ENCODE measurements at places on chromosomes 1 and 21.

DNA sequence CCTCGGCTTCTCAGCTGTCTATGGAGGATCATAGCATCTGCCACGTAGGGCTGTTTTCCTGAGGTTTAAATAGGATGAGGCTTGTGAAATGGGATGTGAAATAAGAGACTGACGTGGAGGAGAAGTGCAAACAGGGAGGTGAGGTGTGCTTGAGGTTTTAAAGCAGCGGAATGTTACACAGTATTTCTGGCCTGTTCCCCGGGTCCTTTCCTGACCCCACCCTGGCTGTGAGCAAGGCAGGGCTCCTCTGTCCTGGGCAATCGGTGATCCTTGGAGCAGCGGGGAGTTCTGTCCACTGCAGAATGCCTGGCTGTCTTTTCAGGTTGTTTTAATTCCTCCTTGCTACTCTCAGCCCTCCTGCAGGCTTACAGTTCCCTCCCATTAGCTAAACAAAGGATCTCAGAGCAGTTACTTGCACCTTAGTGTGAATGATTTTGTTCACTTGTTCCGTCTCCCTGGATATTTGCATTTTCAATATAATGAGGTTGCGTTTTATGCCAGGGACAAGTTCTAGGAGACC lies 38.6 kb downstream of the LHX4 start:
- DNase-seq: no peak

GRCh38 chr1:16904560-16905109 lies 8.9 kb downstream of the RNU1-2 start:
- DNase-seq: peak; percentile 96

DNA sequence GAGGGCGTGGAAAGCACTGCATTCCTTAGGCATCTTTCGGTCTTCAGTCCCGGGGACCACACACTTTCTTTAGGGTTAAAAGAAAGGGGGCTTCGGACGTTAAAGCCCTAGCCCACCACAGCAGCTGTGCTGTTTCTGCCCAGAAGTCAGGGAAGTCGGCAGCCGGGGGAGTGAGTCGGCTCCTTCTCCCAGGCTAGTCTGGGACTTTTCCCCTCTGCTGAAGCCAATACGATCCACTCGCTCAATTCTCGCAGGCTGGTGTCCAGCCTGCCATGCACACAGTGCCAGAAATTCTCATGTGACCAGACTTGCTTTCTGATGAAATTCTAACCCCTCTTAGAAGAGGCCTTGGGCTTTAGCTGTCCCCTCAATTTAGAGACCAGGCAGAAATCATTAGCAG lies 67.7 kb downstream of the BCAR3 start:
- DNase-seq: no peak

- no peak for DNase-seq
These were observed 62.3 kb upstream of the ANGPTL1 start for GRCh38 chr1:178933105-178933561.

DNA sequence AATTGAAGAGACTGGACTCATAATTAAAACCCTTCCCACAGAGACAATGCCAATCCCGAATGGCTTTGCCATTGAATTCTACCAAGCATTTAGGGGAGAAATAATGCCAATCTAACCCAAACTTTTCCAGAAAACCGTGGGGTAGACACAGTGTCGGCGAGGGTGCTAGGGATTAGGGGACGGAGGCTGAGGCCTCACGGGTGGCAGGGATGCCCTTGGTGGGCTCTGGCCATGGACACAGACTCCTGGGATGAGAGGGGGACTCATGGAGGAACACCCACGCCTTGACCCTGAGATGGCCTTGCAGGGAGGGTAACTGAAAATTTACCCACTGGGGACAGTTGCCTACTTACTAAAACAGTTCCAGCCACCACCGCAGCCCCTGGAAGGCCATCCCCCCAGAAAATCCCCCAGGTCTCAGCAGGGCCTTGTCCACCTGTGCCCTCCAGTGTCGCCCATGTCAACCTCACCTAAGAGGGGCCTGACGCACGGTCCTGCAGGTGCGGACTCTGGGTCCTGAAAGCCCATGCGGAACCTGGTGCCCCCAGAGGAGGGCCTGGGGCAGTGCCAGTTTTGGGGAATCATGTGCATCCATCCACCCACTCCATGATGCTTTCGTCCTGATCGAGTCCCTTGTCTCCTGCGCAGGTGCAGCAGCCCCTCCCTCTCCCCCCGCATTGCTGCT lies 1.9 kb downstream of the KRTAP10-5 start:
- DNase-seq: no peak

- no peak for DNase-seq
These were observed 21.1 kb downstream of the SMAP2 start for GRCh38 chr1:40394491-40395172.

DNA sequence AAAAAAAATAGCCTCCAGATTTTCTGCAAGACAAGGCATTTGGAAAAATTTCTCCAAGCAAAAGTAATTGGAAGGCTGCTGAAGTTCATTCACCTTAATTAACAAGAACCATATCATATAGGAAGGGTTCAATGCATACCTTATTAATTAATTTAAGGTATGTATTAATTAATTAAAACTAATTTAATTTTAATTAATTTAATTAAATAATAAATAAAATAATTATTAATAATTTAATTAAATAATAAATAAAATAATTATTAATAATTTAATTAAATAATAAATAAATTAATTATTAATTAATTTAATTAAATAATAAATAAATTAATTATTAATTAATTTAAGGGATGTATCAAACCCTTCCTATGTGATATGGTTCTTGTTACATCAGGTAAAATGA lies 7.9 kb downstream of the OR2L13 start:
- DNase-seq: no peak

GRCh38 chr1:31939484-31940329 lies 1.5 kb upstream of the PTP4A2 start:
- DNase-seq: peak; percentile 34

- DNase-seq: no peak
These were observed 508.6 kb downstream of the PTPRU start for GRCh38 chr1:29744684-29745490.

- DNase-seq: no peak
These were observed 25.5 kb upstream of the CCSAP start for GRCh38 chr1:229368347-229368746.

DNA sequence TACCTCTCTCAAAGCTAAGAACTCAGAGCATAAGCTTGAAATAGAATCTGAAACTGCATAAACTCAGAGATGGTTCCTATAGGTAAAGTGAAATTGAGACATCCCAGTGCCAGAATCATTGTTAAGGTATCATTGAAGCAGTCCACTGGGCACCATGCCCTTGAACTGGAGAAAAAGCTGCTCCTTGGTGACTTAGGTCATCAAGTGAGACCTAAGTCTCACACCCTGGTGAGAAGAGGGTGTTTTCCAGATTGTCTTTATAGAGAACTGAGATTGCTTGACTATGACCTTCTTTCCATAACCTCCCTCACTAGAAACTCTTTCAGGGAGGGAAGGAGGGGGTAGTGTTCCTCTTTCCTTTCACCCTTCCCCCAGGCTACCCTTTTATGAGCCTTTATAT lies 9.4 kb upstream of the ATP6V1G3 start:
- no peak for DNase-seq

- DNase-seq: no peak
These were observed 484.3 kb downstream of the LMO4 start for GRCh38 chr1:87812871-87813577.

DNA sequence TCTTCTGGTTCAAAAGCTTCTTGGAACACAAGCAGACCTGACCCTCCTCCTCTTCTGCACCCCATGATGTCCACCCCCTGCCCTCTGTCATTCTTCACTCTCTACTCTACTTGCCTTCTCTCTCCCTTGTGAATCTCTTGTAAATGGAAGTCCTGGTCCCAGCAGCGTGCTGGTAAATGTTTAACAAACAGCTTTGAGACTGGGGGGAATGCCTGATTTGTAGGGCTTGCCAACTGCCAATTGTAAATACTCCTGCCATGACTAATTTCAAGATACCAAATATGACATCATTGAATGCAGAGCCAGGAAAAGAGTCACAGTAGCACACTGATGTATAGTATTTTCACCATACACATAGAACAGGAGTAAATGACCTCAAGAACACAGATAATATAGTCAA lies 40.9 kb upstream of the LRRN2 start:
- no peak for DNase-seq

DNA sequence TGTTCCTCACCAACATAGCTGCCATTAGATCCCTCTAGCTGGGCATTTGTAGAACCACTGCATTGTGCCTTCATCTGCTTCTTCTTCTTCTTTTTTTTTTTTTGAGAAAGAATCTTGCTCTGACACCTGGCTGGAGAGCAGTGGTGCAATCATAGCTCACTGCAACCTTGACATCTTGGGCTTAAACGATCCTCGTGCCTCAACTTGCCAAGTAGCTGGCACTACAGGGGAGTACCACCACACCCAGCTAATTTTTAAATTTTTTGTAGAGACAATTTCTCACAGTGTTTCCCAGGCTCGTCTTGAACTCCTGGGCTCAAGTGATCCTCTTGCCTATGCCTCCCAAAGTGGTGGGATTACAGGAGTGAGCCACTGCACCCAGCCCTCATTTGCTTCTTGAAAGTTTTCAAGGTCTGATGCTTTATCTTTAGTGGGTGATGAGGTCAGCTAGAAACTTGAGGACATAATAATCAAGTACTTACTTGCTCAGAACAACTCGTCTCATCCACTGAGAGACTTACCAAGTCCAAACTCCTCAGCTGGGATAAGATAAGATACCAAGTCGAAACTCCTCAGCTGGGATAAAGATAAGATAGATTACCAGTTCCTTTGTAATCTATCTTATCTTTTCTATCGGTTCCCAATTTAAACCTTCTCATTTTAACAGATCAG lies 71.5 kb downstream of the MACF1 start:
- DNase-seq: no peak

DNA sequence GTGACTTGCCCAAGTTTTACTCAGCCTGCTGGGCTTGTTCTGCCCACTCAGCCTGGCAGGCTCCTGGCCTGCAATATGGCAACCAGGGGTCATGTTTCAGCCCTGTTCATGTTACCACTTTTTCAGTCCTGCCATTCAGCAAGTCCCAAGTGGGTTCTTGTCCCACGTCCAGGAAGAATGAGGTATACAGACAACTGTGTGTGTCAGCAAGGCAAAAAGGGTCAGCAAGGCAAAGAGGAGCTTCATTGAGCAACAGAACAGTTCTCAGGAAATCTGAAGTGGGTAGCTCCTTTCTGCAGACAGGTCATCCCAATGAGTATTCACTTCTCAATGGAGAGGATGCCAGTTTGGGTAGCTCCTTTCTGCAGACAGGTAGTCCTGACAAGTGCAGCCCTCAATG lies 1233.3 kb upstream of the B3GALT2 start:
- DNase-seq: no peak

DNA sequence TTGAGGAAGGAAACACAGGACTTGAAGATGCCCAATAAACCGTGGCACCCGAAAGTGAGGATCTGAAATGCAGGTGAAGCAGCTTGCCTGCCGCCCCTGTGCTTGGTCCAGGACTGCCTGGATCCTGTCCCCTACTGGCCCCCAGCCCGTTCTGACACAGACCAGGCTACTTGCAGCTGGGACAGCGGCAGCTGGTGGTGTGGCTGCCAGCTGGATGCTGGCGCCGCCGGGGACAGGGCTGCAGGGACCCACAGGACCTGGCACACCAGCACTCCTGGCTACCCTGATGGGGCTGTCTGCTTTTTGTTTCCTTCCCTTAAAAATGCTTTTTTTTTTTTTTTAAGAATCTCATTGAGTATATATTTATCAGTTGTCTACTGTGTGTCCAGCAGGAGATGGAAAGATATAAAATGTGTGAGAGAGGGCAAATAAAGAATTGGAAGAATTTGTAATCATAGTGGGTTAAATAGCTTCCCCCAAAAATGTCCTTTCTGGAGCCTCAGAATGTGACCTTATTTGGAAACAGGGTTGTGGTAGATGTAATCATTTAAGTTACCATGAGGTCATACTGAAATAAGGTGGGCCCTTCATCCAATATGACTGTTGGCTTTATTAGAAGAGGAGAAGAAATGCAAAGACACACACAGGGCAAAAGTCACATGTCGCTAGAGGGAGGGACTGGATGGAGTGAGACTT lies 165.6 kb downstream of the DSCAM start:
- peak; percentile 33 for DNase-seq

DNA sequence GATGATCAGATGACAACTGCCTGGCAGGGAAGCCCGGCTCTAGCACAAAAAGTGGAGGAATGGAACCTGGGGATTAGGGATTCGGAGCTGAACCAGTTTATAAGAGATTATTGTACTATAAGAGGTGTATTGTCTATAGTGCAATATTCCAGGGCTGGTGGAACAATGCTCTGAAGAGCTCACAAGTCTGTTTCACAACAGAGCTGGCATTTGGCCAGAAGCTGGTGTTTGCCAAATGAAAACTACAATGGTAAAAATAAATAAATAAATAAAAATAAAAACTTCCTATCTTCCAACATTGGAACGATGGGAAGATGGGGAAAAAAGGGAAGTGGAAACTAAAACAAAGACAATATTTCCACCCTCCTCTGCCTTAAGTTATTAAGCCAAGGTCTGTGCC lies 73.5 kb downstream of the CHODL start:
- no peak for DNase-seq

GRCh38 chr1:37151789-37152188 lies 117.5 kb upstream of the GRIK3 start:
- no peak for DNase-seq

GRCh38 chr1:117077267-117077666 lies 17.1 kb downstream of the TTF2 start:
- no peak for DNase-seq

DNA sequence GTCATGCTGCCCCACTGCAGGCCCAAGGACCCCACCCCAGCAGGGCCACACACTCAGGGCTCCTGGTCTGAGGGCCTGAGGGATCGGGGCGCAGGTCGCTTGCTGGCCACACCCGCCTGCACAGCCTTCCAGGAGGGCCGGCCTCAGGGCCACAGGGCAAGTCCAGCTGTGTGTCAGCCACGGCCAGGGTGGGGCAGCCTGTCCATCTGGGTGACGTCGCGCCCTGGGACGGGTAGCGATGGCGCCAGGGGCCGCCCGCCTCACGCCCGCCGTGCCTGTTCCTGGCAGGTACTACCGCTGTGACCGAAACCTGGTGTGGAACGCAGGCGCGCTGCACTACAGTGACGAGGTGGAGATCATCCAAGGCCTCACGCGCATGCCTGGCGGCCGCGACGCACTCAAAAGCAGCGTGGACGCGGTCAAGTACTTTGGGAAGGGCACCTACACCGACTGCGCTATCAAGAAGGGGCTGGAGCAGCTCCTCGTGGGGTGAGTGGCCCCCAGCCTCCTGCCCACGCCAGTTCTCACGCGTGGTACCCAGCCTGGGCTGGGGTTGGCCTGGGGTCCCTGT lies 2.5 kb downstream of the COL6A1 start:
- DNase-seq: peak; percentile 38

GRCh38 chr1:202276081-202276715 lies 65.5 kb downstream of the UBE2T start:
- DNase-seq: no peak

DNA sequence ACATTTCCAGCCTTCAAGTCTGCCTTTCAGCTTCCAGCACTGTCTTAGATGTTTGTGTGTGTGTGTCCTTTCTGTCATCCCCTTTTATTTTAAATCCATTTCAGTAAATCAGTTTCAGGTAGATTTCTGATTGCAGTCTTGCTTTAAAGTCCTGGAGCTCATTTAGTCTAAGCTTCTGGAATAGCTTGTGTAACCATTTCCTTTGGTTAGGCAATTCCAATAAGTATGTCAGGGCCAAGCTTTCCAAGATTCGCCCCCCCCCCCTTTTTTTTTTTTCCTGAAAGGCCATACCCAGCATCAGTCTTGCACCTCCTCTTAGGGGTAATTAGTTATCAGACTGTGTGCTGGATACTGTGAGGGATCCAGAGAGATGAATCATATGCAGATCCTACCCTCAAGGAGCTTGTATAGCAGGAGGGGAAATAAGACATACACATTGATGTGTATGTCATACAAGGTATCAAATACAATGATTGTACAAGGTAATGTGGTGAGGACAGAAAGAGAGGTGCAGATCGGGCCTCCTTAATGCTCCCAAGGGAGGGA lies 41.3 kb downstream of the NFYC start:
- DNase-seq: no peak

GRCh38 chr1:24178407-24178806 lies 8.7 kb downstream of the IFNLR1 start:
- no peak for DNase-seq
